ENCODE measurements at places on chromosomes 4 and X.

- no peak for DNase-seq
Observed at GRCh38 chr4:94228493-94229216, 21.0 kb downstream of the SMARCAD1 start.

DNA sequence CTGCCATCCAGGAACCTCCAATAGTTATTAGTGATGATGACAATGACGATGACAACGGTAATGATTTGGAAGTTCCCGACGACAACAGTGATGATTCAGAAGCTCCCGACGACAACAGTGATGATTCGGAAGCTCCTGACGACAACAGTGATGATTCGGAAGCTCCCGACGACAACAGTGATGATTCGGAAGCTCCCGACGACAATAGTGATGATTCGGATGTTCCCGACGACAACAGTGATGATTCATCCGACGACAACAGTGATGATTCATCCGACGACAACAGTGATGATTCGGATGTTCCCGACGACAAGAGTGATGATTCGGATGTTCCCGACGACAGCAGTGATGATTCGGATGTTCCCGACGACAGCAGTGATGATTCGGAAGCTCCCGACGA lies 14.7 kb downstream of the CXCR3 start:
- DNase-seq = no peak

- DNase-seq = no peak
Observed at GRCh38 chrX:120823556-120823955, 52.1 kb downstream of the CT47B1 start.

- DNase-seq = no peak
Observed at GRCh38 chr4:94714365-94715160, 43.2 kb upstream of the BMPR1B start.

DNA sequence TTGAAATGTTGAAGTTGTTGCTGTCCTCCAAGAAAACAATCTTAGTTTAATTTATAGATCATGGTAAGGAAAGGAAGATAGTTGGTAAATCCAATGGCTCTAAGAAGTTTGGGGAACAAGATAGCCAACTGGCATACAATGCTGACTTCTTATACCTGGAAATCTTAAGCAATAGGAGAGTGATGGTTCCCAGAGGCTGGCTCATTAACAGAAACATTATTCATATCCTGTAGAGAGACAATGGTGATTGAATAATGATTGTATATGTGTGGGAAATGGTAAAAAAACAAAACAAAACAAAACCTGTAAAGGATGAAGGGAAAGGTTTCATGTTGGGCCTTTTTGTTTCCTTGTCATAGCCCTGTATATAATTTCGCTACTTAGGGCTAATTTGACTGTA lies 174.9 kb upstream of the CTSO start:
- no peak for DNase-seq

GRCh38 chr4:6228158-6229067 lies 28.1 kb upstream of the JAKMIP1 start:
- peak; percentile 5 for DNase-seq

GRCh38 chrX:69067841-69068240 lies 97.4 kb downstream of the PJA1 start:
- DNase-seq = no peak

DNA sequence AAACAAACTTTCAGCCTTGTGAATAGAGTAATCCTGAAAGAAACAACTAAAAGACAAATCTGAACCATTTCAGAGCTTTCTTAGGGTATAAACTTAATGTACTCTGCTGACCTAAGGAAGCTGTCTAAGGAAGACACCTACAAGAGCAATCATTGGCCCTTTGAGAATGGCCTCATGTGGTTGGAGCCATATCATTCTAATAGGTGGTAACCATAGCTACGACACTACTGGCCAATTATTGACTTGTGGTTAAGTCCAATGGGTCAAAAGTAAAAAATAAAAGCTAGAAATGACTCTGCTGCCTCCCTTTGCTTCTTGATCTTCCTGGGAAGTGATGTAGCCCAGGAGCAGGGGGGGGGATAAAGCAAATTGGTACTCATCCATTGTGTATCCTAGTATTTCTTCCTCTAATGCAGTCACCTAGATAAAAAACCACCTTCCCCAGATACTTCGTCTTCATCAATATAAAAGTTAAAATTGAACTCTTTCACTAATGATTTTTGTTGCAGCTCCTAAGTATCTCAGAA lies 547.0 kb downstream of the ARAP2 start:
- DNase-seq = no peak

DNA sequence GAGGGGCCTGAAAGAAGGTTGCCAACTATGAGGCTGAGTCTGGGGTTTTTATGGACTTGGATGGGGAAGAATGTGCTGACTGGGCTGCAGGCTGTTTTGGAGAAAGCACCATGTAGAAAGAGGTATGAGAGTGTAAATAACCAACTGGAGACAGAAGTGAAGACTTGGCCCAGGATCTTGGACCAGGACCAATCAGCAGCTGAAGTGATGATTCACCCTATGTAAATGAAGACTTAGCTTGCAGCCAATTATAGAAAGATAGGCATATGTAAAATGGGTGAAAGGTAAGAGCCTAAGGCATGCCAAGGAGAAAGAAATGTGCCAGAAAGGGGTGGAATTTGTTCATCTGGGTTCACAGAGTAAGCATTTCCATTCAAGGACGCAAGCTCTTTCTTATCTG lies 856.7 kb upstream of the PRKX start:
- DNase-seq = no peak

DNA sequence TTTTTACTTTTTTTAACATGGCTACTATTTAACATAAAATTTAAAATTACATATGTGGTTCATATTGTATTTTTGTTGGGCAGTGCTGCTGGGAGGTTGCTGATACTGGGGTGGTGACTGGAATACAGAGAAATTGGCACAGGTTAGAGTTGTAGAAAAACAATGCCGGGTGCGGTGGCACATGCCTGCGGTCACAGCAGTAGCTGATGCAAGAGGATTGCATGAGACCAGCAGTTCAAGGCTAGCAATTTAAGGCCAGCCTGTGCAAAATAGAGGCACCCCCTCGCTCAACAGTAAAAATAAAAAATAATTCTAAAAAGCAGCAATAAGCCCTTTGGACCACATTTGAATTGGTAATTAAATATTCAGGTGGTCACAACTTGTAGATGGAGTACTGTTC lies 11.8 kb upstream of the CPE start:
- DNase-seq = no peak

- no peak for DNase-seq
Observed at GRCh38 chr4:83231620-83232076, 53.0 kb downstream of the COQ2 start.

DNA sequence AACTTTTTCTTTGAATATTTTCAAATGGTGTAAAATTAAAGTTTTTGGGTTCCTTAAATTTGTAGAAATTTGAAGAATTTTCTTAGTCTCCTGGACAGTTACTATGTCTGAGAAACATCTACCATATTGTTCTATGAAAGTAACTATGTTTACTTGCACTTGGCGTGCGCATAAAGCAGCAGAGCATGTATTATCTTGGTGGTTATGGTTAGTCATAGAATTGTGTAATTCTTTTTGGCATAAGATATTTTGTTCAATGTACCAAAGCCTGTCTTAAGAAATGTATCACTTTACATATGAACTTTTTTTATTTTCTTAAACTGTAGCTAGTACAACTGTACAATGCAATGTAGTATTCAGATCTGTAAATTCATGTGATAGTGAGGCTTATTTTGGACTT lies 49.2 kb downstream of the CDS1 start:
- DNase-seq = no peak

GRCh38 chr4:116489739-116490138 lies 595.6 kb downstream of the TRAM1L1 start:
- DNase-seq = no peak

DNA sequence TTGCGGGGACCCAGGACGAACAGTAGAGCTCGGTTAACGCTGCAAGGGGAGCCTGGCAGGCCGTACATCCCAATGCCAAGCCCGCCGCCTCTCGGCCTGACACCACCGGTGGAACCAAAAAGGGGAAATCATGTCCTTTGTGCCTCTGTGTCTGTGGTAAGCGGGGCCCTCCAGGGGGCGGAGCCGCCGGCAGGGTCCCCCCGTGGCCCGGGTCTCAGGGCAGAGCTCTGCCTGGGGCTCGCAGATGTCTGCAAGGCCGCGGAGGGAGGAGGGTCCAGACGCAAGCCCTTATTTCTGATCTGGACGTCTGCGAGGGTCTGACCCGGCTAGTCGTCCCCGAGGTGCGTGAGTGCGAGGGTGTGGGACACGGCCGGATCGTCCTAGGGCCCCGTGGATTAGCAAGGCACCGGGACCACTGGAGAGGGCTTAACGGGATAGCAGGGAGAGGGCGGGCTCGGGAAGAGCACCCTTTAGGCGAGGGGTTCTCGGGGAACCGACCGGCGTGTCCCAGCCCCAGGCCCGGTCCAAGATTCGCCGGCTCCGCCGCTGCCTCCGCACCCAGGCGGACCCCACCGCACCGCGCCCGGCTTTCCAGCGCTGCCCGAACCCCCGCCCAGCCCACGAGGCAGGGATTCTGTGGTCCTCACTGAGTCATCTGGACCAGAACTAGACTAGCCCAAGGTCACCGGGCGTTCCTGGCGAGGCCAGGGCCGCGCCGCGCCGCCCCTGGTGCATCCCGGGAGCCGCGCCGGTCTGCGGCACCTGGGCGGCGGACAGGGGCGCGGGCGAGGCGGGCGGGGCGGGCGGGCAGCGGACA lies 863 bp upstream of the FAM193A start:
- DNase-seq = peak; percentile 68

GRCh38 chrX:110363244-110363643 lies 4.6 kb downstream of the RTL9 start:
- DNase-seq = no peak

DNA sequence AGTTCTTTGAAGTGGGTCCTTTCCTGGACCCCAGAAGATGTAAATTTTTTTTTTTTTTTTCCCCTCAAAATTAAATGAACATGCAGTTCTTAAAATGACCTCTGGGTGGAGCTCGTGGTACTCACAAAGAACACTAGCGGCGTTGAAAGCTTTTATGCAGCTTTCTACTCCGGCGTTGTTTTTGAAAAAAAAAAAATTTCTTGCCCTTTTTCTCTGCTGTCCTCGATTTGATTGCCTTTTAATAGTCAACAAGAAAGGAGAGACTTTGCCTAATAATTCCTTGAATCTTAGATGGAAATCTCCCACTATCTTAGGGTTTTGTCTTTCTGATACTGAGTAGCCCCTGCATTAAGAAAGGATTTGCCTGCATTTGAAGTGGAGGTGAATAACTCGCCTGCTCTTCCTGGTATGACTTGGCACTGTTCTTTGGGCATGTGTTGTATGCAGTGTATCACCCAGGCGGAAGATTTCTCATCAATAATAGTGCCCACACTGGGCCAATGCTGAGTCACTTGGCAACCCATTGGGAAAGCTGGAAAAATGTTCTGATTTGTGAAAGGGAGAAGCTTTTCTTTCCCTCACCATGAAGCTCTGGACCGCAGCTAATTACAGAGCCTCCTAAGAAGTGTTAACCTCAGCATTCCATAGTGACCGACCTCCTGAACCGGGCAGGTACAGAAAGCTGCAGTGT lies 104.0 kb downstream of the PHEX start:
- DNase-seq = no peak

- DNase-seq = no peak
Observed at GRCh38 chr4:17695341-17695740, 80.9 kb downstream of the MED28 start.

- peak; percentile 9 for DNase-seq
Observed at GRCh38 chrX:71514367-71515037, 18.4 kb upstream of the OGT start.

DNA sequence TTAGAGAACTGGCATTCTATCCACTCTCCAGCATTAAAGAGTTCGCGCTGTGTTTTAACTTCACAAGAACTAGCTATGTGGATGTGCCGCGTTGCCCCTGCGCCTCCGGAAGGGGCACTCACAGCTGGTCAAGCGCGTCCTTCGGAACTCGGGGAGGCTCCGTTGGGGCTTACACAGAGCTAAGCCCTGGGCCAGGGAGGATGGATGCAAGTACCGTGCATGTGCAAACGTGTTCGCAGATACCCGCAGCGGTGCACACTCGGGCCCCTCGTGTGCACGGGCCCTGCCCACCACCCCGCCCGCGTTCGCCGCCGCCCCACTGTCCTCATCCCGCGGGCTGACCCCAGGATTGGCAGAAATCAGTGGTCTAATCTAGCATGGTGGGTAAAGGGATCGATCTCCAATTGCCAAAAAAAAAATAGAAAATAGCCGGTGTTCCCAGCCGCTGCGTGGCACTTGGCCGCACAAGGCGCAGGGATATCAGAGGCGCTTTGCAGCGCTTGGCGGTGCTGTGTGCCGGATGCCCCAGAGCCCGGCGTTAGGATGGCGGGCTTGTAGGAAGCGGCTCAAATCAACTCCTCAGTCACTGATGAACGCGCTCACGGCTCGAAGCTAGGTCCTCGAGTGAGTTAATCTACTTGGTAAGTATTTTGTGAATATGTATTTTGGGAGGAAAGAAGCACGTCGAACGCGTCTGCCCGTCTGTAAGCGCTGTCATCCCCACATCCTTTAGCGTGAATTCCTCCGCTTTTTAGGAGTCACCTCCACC lies 989 bp upstream of the PCDH10 start:
- peak; percentile 65 for DNase-seq

DNA sequence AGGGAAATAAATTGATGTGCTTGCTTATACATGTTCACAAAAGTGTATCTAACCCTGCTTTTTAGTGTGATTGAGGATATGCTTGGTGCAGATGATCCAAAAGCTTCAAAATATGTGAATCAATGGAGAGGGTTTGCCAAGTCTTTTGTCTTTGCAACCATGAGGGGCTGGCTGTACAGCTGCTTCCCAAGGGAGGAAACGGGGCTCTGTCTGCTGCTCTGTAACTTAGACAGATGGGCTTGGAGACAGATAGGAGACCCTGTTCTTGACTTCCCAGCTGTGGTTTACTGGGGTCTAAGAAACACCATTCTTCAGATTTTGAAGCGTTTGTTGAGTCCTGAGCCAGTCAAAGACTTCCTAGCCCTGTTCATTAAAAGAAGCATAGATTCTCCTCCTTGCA lies 152.3 kb downstream of the DCLK2 start:
- no peak for DNase-seq

- no peak for DNase-seq
Observed at GRCh38 chr4:47899639-47900038, 14.7 kb downstream of the NFXL1 start.

- DNase-seq = no peak
Observed at GRCh38 chr4:41635441-41635840, 97.5 kb downstream of the LIMCH1 start.

GRCh38 chr4:3524349-3524748 lies 7.9 kb downstream of the LRPAP1 start:
- DNase-seq = no peak

DNA sequence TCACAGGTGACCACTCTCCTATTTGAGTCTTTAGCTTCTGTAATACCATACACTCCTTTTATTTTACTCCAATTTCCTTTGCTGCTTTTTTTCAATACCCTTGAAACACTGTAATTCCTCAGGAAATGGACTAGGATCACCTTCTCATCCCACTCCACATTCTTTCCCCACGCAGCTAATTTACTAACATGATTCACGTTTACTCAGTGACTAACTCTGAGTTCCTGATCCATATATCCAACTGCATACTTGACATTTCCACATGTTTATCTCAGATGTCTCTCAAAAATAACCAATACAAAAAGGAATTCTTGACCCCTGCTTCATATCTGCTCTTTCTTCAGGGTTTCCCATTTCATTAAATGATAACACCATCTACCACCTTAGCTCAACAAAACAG lies 19.9 kb downstream of the RPS6KA6 start:
- no peak for DNase-seq

Data from WERI-Rb-1 (cell line).